ENCODE measurements at places on chromosomes 1 and 21.

GRCh38 chr1:176504848-176505553 lies 42.0 kb downstream of the PAPPA2 start:
- no peak for DNase-seq

DNA sequence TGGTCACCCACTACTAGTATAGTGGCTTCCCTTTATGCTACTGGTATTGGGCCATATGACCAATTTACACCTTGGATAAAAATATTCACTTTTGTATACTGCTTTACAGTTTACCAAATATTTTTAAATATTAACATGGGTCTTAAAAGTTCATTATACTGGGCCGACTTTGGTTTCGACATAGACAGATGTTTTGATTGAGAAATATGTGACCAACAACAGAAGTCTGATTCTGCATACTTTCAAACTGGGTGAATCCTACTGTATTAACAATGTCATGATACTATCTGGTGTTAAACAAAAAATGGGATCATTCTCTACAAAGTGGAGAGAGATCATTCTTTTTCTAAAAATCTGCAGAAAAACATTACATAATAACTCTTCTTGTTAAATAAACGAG lies 134.8 kb downstream of the AKT3 start:
- no peak for DNase-seq

GRCh38 chr21:45906196-45906805 lies 75.3 kb upstream of the COL6A1 start:
- DNase-seq: no peak

GRCh38 chr1:204414016-204414415 lies 2.4 kb upstream of the PPP1R15B start:
- DNase-seq: no peak

DNA sequence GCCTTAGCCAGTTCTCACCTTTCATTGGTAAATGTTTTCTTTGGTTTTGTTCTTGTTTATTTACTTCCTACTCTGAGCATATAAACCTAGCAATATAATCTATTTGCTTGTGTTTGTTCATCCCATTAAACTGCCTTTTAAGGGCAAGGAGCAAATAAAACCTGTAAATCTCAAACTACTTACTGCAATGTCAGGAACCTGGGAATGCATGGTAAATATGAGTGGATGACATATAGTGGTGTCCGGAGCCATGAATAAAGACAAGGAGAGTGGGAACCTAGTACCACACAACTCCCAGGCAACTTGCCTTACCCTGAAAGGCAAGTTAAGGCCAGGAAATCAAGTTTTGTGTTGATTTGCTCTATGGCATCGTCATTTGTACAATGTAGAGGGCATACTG lies 1133.7 kb upstream of the NCAM2 start:
- no peak for DNase-seq

DNA sequence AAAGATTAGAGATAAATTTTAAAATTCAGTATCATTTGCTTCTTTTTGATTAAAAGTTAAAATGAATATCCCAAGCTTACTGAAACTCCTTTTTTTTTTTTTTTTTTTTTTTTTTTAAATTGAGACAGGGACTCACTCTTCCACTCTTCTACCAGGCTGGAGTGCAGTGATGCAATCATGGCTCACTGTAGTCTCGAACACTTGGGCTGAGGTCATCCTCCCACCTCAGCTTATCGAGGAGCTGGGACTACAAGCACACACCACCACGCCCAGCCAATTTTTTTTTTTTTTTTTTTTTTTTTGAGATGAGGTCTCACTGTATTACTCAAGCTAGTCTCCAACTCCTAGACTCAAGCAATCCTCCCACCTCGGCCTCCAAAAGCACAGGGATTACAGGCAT lies 92.1 kb upstream of the RGS18 start:
- no peak for DNase-seq

DNA sequence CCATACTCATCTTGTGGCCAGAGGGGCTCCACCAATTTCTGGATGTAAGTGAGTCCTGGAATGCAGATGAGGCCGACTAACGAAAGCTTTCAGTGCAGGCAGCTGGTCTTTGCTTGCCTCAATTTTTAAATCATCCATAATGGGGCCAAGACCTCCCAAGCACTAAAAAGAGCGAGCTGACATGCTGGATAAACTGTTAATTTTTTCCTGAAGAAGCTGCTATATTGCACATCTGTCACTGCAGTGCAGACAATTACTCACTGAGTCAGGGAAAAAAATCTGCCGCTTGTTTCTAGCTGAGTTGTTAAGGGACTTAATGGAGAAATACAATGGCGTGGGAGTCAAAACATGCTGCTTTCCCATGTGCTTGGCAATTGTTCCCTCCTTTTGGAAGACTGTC lies 205.5 kb downstream of the GPATCH2 start:
- DNase-seq: no peak

- no peak for DNase-seq
These were observed at the start of gene GBP1 for GRCh38 chr1:89065079-89065868. Gene GBP1, minus strand, starts transcription at chr1:89065208. Its CDS starts 1,974 bp downstream, at chr1:89063234.

DNA sequence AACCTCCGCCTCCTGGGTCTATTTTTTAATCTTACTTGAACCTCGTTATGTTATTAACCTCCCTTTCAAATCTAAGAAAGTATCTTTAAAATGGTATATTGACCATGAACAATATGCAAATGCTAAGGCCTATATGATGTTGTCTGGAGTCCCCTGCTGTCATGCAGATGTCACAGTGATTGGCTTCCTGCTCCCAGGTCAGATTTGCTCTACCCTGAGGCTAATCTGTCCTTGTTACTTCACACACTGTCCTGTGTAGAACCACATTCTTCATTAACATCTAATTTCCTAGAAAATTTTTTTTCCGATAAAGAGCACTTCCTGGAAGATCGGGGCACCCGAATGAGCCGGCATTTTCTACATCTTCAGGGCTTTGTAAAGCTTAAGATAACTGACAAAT lies 306.6 kb downstream of the MRPL39 start:
- DNase-seq: no peak

- no peak for DNase-seq
These were observed 1.5 kb downstream of the TMEM240 start for GRCh38 chr1:1538989-1539309.

DNA sequence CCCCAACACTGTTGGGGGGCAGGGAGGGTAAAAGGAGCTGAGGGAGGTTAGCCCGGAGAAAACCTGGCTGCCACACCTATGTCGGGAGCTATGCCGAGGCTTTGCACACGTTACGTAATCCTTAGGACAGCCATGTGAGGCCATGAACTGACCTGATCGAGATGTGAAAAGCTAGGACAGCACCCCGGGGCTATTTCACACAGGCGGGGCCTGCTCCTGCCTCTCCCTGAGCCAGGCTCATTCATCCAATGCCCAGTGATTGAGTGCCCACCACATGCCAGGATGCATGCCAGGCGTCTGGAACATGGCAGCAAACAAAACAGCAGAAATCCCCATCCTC lies 30.2 kb downstream of the LDLRAP1 start:
- no peak for DNase-seq

- no peak for DNase-seq
These were observed 11.1 kb upstream of the FABP3 start for GRCh38 chr1:31383967-31384366.

DNA sequence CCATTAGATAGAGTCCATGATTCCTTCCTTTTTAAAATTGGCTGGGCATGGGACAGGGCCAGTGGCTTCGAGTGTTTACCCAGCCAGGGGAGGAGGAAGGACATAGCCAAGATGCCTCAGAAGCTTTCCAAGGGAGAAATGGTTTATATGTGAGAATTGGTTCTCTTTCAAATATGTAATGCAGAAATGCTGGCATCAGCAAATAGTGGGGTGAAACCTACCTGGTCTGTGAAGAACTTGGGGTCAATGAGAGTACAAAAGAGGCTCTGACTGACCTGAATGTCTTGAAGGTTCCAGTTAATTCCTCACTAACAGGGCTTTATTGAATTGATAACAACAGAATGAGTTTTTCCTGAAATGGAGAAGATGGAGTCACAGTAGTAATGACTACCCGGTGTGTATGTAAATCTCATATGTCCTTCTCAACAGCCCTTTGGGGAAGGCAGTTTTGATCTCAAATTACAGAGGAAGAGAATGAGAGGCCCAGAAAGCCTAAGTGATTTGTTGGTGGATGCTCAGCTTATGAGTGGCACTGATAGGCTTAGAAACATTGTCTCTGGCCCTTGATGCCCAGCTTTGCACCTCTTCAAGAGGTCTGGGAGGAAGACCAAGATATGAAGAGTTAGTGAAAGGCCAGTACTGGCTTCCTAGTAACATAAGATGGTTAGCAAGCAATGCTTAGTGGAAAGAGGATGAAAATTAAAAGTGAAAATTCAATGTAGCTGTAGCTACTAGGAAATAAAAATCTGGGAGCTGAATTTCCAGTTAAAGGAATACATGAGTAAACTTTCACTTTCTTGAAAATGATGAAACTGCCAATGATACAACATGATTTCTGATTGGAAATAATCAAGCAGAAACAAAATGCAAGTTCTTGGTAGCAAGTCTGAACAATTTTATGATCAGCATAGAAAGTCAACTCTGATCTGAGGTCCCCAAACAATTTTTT lies 2.7 kb downstream of the ATF3 start:
- DNase-seq: no peak

- DNase-seq: no peak
These were observed 207.3 kb downstream of the LHX8 start for GRCh38 chr1:75341537-75341936.

DNA sequence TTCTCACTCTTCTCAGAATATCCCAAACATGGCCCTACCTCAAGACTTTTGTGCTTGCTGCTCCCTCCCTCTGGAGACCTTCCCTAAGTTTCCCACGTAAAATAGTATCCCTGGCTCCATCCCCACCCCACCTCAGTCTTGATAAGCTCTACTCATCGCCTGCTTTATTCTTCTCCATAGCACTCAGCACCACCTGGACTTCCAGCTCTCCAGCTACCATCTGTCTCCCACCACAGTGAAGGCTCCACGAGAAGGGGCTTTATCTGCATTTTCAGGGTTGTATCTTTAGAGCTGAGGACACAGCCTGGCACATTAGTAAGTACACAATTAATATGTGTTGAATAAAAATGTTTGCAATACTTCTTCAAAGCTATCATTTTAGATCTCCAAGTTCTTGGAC lies 37.8 kb downstream of the MAB21L3 start:
- no peak for DNase-seq

DNA sequence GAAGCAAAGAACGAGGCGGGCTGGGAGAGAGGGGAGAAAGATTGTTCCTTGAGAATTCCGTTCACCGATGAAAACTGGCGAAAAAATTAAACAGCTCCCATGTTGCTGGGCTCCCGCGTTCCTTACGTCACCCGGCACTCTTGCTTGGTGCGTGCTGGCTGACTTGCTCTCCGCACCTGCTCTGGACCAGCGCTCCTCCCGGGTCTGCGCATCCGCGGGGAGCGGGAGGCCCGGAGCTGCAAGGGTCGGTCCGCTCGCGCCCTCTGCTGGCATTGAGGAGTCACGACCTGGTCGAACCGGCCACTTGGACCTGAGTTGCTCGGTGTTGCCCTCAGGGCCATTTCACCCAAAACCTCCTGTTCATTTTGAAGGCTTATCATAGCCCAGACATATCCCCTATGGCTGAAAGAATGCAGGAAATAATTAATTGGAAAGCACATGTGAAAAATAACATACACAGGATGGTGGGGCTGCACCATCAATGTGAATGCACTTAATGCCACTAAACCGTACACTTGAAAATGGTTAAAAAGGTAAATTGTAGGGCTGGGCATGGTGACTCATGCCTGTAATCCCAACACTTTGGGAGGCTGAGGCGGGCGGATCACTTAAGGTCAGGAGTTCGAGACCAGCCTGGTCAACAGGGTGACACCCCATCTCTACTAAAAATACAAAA lies 98.9 kb upstream of the BACE2 start:
- DNase-seq: peak; percentile 94

GRCh38 chr1:89310505-89310904 lies 37.8 kb upstream of the GBP5 start:
- no peak for DNase-seq

- DNase-seq: no peak
These were observed 281.3 kb downstream of the VAV3 start for GRCh38 chr1:107683683-107684082.

DNA sequence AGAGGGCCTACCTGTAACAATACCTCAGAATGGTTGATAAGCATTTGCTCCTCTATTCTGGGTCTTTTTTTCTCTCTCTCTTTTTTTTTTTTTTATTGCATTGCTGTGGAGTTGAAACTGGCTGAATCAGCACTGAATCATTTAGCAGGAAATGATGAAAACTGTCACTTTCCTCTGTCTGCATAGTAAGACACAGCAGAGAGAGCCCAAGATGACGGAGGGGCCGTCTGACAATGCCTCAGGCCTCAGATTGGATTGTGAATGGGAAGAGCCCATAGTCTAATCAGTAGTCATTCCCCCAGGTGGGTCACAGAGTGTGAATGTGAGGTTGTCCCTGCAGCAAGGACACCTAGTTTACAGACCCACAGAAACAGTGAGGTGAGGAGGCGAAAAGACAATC lies 193.2 kb upstream of the PLXNA2 start:
- DNase-seq: no peak

- DNase-seq: no peak
These were observed 136.6 kb upstream of the IVNS1ABP start for GRCh38 chr1:185453496-185454192.

GRCh38 chr21:44801468-44802395 lies at the start of gene UBE2G2:
Gene UBE2G2, minus strand, starts transcription at chr21:44801820. Its CDS starts 72 bp downstream, at chr21:44801748.
- DNase-seq: peak; percentile 70

DNA sequence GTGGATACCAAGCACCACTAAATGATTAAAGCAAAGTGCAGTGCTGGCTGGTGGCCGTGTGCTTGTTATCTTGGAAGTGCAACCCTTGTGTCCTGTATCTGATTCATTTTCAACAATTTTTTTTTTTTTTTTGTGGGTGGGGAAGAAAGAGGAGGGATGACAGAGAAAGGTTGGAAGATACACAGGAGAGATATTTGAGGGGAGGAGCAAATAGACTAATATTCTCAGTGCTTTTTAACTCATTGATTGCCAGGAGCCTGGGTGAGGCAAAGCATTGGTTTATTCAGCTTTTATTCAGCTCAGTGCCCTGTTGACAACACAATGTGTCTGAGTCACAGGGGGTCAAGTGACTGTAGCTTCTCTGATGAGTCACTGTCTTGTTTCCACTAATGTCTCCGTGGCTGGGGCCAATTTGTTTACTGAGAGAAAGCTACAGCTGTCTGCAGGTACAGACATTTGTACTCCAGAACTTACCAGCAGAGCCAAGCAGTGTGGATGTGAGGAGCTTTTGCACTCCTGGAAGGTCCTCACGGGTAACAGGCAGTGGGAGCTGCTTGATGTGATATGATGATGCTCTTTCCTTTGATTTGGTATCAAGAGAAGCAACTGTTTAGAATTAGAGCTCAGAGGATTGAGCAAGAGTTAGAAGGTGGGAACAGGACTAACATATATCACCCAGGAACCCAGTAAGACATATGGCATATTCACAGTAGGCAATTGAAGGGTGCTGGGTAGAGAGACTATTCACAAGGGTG lies 23.6 kb upstream of the DNM3 start:
- DNase-seq: peak; percentile 73
